CD4-positive, alpha-beta memory T cell (primary cell): ENCODE measurements at places on chromosomes 4 and X. TPM values are rescaled to one million over a fixed set of nuclear protein-coding genes. Genes with fewer than 3 reads are reported as not detected.

Gene PSAPL1
- not detected for total RNA-seq

Gene ARHGAP36
- total RNA-seq = not detected

Gene MFAP3L
- 2.1 TPM for total RNA-seq

Gene CLNK
- 0.29 TPM for total RNA-seq

Gene TSPAN7
- total RNA-seq = 0.72 TPM

DNA sequence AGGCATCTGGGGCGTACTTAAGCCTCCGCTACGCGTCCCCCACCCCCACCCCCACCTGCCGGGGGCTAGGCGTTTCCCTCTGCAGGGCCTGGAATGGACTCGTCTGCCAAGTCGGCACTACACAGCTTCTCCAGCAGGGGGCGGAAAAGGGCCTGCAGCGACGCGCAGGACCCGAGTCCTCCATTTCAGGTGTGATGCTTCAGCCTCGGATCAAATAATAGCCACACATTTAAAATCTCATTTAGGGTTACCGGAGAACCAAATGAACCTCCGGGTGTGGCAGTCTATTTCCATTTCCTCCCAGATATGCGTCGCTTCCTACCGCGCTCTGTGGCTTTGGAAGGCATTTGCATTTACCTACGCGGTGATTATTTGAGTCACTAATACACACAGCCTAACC lies 2.9 kb downstream of the PAK3 start:
- H3K4me1 ChIP-seq = peaks cover 23% of the 10 kb centered on the region
- peak; percentile 76 for DNase-seq
- peak overlapping the region; percentile 12 for H3K27ac ChIP-seq
- no peaks in the 10 kb centered on the region for H3K36me3 ChIP-seq
- H3K27me3 ChIP-seq = no peaks in the 10 kb centered on the region

- H3K27me3 ChIP-seq = no peaks in the 10 kb centered on the region
- no peaks in the 10 kb centered on the region for H3K4me1 ChIP-seq
- no peak overlapping the region for H3K4me3 ChIP-seq
- no peak for DNase-seq
Observed at GRCh38 chr4:13940921-13941320, 313.4 kb upstream of the BOD1L1 start.

DNA sequence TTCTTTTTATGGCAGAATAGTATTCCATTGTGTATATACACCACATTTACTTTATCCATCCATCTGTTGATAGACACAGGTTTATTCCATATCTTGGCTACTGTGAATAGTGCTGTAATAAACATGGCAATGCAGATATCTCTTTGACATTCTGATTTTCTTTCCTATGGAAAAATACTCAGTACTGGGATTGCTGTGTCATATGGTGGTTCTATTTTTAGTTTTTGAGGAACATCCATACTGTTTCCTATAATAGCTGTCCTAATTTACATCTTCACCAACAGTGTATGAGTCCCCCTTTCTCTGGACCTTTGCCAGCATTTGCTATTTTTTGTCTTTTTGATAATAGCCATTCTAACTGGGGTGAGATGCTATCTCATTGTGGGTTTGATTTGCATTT lies 73.5 kb downstream of the GPAT3 start:
- no peaks in the 10 kb centered on the region for H3K36me3 ChIP-seq
- no peak overlapping the region for H3K27ac ChIP-seq
- no peak overlapping the region for H3K4me3 ChIP-seq
- H3K27me3 ChIP-seq = no peaks in the 10 kb centered on the region
- DNase-seq = no peak

DNA sequence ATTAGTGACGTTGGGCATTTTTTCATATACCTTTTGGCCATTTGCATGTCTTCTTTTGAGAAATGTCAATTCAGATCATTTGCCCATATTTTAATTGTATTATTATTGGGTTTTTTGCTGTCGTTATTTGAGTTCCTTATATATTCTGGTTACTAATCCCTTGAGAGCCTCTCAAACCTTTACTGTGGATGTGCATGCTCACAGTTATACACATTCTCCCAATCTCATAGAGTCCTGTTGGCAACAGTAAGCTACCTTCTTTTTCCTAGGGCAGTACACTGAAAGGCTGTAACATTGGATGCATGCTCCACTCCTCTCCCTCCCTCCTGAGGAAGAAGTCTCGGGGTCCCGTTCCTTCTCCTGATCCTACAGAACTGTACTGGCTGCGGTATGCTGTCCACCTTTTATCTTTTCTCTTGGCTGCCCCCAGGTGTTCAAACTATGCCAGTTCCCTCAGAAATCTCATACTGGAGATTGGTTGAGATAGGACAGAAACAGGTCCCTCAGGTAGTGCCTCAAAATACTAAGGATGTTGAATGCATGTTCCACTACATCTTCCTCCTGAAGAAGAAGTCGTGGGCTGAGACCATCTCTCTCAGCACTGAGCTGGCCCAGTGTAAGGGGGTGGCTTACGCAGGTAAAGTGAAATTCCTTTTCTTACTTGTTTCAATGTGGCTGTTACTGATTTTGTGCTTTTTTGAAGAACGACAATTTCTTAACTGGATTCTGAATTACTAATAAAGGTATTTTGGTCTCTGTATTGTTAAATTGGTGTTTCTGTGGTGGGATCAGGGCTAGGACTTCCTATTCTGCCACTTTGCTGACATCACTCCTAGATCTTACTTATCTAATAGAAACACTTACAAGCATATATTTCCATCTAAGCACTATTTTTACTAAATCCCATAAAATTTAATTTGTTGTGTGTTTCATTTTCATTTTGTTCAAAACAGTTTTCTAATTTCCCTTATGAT lies 145.4 kb upstream of the HUWE1 start:
- no peaks in the 10 kb centered on the region for H3K4me1 ChIP-seq
- H3K27me3 ChIP-seq = no peaks in the 10 kb centered on the region
- no peak overlapping the region for H3K27ac ChIP-seq
- DNase-seq = peak; percentile 38

DNA sequence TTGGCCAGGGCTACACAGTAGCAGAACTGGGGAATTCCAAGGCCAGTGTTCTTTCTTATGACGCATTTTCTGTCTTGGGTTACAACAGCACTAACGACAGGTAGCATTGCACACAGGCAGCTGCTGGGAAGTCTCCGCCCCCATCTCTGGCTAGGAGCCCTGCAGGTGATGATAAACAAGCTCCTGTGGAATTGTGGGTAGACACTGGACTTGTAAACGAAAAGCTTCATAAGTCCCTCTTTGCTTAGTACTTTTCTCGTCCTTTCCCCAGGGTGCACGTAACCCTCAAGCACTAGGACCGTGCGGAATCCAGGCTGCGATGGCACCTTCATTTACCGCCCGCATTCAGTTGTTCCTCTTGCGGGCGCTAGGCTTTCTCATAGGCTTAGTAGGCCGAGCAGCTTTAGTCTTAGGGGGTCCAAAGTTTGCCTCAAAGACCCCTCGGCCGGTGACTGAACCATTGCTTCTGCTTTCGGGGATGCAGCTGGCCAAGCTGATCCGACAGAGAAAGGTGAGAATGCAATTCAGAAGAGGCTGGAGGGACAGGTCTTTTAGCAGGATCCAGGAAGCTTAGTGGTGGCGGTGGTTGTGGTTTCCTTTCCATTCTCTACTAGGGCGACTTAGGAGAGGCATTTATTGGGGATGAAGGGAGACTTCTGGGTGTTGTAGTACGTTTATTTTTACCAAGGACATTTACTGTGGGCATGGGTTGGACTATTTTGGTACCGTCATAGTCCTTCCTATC lies at the start of gene FAAH2:
Gene FAAH2 (plus strand): TSS at position 200 of the 745 bp plus-strand sequence. CDS start 120 bp downstream, at position 320.
- peak within 1 kb of the TSS; percentile 82 for H3K27ac ChIP-seq
- H3K4me1 ChIP-seq = peaks cover 48% of the 10 kb centered on the region
- H3K4me3 ChIP-seq = peak within 1 kb of the TSS; percentile 79
- DNase-seq = peak; percentile 63

- H3K4me3 ChIP-seq = no peak overlapping the region
- H3K27ac ChIP-seq = no peak overlapping the region
- no peaks in the 10 kb centered on the region for H3K36me3 ChIP-seq
Observed at GRCh38 chr4:3630598-3631543, 98.6 kb upstream of the LRPAP1 start.

GRCh38 chrX:21166272-21166982 lies 207.8 kb upstream of the CNKSR2 start:
- H3K4me3 ChIP-seq = no peak overlapping the region
- H3K27ac ChIP-seq = no peak overlapping the region
- no peaks in the 10 kb centered on the region for H3K36me3 ChIP-seq
- DNase-seq = no peak
- H3K4me1 ChIP-seq = no peaks in the 10 kb centered on the region
- H3K27me3 ChIP-seq = no peaks in the 10 kb centered on the region

DNA sequence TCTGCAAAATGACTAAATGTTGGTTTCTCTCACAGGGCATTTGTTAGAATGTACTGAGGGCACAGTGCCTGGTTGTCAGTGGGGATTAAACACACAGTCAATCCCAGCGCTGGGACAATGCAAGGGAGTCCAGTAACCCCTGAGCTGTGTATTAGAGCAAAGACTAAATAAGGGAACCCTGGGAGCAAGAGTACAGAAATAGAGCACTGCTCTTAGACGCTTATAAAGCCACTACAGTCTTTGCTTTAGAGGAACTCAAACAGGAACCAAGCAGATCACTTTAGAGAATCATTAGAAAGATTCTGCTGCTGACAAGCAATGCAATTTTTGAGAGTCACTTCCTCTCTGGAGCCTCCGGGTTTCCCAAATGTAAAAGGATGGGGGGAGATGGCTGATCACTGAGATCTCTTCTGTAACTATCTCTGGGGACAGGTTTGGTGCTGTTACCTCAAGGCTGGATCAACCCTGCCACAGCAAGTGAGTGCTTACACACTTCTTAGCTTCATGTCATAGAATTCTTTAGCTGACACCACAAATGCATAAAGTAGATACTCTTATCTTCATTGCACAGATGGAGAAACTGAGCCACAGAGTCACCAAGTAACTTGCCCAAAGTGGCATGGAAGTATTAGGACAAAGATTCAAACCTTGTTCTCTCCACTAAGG lies 137.8 kb upstream of the CPEB2 start:
- H3K4me3 ChIP-seq = no peak overlapping the region
- H3K27me3 ChIP-seq = no peaks in the 10 kb centered on the region
- no peak overlapping the region for H3K27ac ChIP-seq

GRCh38 chrX:153593811-153594500 lies 5.0 kb downstream of the CCNQ start:
- H3K27ac ChIP-seq = no peak overlapping the region
- peaks cover 24% of the 10 kb centered on the region for H3K4me1 ChIP-seq
- DNase-seq = no peak
- no peak overlapping the region for H3K4me3 ChIP-seq
- no peaks in the 10 kb centered on the region for H3K27me3 ChIP-seq
- H3K36me3 ChIP-seq = peaks cover 29% of the 10 kb centered on the region

DNA sequence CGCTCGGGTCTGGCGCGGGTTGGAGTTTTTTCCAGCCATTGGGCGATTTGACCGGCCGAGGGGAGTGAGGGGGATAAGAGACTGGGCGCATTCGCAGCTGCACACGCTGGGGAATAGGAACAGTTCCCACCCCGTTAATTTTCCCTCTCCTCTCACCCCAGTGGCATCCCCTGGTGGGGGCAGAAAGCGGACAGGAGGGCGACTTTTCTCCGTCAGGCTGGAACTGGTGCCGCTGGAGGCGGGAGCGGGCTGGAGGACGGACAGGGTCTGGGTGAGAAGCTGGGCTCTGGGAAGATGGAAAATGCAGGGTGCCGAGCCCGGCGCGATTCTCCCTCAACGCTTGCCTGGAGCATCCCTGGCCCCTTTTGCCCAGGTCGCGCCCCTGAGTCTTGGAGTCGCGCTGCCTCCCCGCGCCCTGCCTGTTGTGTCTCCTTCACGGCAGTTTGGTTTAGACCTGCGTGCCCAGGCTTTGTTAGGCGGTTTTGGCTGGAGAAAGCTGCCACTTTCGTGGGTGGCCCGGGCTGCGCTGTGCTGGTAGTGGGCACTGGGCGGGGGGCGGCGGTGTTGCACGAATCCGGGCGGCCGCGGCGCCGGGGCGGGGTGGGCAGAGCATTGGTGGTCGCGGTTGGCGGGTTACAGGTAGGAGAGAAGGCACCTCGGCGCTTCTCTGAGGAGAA lies 2.0 kb downstream of the ADGRL3 start:
- no peaks in the 10 kb centered on the region for H3K27me3 ChIP-seq
- no peak overlapping the region for H3K27ac ChIP-seq
- H3K4me1 ChIP-seq = no peaks in the 10 kb centered on the region
- no peak overlapping the region for H3K4me3 ChIP-seq
- no peaks in the 10 kb centered on the region for H3K36me3 ChIP-seq

DNA sequence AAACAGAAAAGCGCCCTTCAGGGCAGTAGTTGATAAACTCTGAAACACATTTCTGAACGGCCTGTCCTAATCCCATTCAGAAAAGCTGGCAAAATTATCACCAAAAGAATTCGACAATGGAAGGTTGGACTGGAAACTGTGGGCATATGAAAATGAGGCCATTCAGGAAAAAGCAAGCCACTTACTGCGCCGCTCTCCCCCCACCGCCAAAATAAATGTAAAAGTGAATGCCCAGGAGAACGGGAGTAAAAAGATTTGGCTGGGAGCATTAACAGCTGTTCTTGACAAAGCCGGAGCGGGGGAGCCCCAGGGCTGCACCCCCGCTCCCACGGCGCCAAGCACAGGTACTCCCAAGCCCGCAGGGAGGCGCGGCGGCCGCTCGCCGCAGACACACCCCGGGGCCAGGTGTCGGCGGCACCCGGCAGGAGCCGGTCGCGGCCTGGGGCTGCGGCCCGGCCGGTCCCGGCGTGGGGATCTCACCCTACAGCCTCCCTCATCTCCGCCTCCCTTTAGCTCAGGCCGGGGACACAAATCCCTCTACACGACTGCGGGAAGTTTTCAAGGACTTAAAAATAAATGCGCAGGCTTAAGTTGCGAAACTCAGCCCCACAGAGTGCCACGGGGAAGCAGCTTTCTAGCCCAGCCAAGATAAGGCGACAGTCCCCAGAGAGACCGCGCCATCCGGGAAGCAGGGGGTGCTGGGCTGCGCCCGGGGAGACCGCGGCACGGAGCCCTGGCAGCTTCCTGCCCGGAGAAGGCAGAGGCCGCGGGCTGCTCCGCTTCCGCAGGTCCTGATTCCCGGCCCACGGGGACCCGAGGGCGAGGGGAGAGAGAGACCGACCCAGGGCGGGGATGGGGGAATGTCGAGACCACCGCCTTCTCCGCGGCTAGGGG lies 593 bp downstream of the SH3RF1 start:
- H3K27ac ChIP-seq = no peak overlapping the region
- H3K4me3 ChIP-seq = no peak overlapping the region
- H3K27me3 ChIP-seq = peaks cover 23% of the 10 kb centered on the region

- H3K36me3 ChIP-seq = no peaks in the 10 kb centered on the region
- H3K4me3 ChIP-seq = no peak overlapping the region
- DNase-seq = no peak
- H3K27ac ChIP-seq = no peak overlapping the region
Observed at GRCh38 chr4:76470064-76470463, 35.0 kb downstream of the SHROOM3 start.

DNA sequence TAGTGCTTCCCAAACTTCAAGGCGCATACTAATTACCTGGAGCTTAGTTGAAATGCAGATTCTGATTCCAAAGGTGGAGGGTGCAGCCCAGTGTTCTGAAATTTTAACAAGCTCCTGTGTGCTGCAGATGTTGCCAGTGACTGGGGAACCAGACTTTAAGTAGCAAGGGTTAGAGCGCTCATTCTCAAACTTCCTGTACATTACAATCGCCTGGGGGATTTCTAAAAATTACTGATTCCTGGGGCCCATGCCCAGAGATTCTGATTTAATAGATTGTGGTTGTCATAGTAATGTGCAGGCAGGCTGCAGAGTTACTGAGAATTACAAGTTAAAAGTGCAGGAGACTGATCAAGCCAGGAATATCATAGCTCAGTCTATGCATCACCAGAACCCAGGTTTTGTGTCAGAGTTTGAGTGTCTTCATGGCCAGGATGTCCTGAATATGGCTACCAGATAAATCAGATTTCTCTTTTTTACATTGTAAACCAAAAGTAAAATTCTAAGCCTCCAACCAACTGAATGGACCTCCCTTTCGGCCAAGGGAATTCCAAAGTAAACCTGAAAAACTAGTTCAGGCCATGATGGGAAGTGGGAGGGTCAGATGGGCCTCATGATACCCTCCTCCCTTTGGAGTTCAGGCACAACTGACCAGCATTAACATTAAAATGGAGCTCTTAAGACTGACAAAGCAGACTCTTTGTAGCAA lies 121.6 kb downstream of the ATXN3L start:
- H3K27ac ChIP-seq = no peak overlapping the region
- no peaks in the 10 kb centered on the region for H3K36me3 ChIP-seq
